ENCODE measurements at places on chromosomes 16 and 17.
A peak's percentile ranks its signal among the peaks of the same experiment; 100 is the strongest.

- no peak for DNase-seq
These were observed 2.5 kb downstream of the SLC12A4 start for GRCh38 chr16:67965668-67966548.

GRCh38 chr16:31367853-31368252, 12.9 kb downstream of the ITGAX start:
- DNase-seq: no peak

DNA sequence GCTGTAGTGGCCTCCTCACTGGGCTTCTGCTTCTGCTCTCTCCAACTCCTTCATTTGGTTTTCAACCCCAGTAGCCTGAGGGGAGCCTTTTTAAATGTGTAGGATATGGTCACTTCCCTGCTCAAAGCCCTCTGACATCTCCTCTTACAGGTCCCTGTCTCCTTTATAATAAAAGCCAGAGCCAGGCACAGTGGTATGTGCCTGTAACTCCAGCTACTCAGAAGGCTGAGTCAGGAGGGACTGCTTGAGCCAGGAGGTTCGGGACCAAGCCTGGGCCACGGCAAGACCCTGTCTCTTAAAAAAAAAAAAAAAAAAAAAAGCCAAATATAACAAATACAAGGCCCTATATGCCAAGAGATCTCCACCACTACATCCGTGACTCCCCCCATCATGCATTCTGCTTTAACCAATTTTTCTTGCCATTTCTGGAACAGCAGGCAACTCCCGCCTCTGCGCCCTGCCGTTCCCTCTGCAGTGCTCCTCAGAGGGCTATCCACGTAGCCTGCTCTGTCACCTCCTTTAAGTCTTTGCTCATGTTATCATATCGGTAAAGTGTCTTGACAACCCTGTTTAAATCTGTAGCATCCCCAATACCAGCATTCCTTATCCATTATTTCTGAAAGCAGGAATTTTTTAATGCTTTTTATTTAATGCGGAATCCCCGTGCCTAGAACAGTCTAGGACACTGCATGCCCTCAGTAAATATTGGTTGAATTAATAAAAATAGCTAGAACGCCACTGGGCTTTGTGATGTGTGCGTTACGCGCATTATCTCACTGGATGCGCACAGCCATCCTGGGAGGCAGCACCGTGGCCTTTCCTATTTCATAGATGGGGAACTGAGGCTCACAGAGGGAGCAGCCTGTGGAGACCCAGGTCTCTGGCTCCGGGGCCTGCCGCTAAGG, 9.5 kb downstream of the ZNF771 start:
- DNase-seq: no peak

GRCh38 chr16:85637808-85638647, 24.9 kb downstream of the GSE1 start:
- no peak for DNase-seq

DNA sequence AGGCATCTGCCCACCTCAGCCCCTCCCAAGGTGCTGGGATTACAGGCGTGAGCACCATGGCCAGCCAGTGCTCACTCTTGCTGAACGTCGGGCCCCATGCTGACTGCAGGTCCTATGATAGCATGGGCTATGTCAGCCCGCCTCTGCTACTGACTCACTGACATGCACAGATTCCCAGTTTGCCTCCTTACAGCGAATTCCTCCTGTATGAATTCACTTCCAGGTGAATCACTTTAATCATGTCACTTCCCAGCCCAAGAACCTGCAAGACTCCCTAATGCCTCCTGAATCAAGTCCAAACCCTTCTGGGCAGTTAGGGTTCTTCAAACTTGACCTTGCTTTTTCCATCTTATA, 16.1 kb upstream of the UBTF start:
- no peak for DNase-seq

DNA sequence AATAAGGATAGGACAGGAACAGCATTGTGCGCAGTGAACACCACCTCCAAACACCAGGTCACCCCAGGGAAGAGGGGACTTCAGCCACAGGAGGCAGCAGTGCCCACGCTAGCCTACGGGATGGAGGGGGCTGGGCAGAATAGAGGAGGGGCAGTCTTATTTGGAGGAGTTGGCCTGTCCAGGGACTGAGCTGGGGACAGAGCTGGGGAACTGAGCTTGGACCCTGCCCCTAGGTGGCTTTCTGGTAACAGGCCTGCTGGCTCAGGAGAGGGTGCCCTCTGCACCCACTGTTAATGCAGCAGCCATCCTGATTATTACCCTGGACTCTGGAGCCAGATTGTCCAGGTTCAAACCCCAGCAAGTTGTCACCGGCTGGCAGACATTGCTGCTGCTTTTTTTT, 9.3 kb downstream of the CCDC102A start:
- DNase-seq: no peak

GRCh38 chr16:13543850-13544249, 376.1 kb upstream of the ERCC4 start:
- no peak for DNase-seq

DNA sequence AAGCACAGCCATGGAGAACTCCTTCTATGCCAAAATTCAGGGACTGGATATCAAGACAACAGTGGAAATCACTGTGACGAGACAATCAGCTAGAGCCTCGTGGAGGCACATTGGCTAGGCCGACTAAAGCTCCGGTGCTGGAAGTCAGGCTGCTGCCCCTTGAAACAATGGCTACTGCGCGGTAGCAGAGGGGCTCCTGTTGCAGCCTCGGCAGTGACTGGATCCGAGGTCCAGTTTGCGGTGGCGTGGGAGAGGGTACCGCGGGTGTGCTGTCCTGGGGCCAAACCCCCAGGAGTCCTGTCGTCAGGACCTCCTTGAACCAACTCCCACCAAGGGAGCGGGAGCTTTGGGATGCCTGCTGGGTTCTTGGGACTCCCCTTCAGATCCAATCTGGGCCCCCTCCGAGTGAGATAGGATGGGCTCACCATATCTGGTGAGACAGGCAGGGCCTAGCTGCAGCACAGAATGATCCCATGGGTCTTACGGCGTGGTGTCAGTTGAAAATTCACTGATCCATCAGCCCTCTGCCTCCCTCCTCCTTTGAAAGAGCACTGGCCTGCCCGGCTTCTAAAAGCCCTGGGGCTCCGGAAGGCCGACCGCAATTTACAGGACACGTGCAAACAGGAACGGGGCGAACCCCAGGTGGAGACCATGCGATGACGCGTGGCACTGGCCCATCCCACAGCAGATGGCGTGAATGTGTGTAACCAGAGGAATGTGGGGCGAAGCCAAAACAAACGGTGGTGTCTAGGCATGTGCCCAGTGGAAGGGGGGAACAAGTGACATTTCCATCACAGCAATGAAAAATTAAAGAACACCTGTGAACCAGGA, 15.8 kb upstream of the KCNJ18 start:
- DNase-seq: peak; percentile 57

- DNase-seq: no peak
These were observed 1.2 kb upstream of the MPRIP start for GRCh38 chr17:17041018-17041521.

DNA sequence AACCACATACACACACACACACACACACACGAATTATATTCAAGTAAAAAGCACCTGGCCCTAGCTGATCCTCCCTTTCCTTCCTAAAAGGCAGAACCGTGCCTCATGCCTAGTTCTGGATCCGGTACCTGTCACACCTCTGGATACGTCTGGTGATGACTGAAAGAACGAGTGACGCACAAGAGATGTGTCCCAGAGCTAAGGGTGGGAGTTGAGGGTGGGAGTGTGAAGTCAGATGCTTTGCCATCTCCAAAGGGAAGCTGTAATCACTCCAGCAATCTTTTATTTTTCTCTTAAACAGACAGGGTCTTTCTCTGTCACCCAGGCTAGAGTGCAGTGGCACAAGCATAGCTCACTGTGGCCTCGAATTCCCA, 26.5 kb upstream of the GSG1L start:
- DNase-seq: no peak

GRCh38 chr17:46977750-46978488, 1.1 kb downstream of the RPRML start:
- DNase-seq: no peak

GRCh38 chr16:22347100-22347820, 27.2 kb downstream of the CDR2 start:
- no peak for DNase-seq

DNA sequence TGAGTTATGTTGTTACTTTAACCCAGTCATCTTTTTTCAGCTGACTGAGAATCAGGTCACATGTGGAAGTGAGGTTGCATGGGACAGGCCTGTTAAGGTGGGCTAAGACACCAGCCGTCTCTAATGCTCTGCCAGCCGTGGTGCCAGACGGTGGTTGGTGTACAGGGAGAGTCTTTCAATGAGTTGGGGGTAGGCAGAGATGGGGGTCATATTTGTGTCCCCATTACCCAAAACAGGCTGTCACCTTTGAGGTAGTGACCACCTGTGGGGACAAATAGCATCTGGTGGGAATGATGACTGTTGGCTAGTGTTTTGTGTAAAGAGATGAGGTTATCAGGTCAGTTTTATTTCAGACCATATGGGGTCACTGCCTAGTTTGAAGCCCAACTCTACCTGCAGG, 1.8 kb downstream of the RPL38 start:
- no peak for DNase-seq

GRCh38 chr16:88994695-88995094, 17.7 kb upstream of the CBFA2T3 start:
- DNase-seq: no peak

- DNase-seq: no peak
These were observed 6.7 kb downstream of the ARL16 start for GRCh38 chr17:81676906-81677305.

DNA sequence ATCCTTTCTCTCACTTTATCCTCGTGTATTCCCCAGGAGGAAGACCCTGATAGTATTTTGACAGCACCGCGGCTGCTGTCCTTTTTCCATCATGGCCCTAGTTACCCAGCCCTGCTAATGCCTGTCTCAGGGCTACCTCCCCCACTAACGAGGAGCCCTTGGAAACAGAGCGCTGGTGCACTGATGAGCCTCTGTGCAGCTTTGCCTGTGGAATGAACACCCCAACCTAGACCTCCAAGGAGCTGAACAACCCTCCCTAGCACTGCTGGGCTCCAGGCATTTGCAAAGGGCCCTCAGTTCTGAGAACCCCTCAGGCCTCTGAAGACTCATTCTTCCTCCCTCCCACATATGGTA, 23.3 kb upstream of the CCL1 start:
- DNase-seq: no peak

- DNase-seq: no peak
These were observed 36.3 kb downstream of the PLXDC1 start for GRCh38 chr17:39115135-39115534.

GRCh38 chr16:19437280-19437679, 19.6 kb downstream of the TMC5 start:
- no peak for DNase-seq

DNA sequence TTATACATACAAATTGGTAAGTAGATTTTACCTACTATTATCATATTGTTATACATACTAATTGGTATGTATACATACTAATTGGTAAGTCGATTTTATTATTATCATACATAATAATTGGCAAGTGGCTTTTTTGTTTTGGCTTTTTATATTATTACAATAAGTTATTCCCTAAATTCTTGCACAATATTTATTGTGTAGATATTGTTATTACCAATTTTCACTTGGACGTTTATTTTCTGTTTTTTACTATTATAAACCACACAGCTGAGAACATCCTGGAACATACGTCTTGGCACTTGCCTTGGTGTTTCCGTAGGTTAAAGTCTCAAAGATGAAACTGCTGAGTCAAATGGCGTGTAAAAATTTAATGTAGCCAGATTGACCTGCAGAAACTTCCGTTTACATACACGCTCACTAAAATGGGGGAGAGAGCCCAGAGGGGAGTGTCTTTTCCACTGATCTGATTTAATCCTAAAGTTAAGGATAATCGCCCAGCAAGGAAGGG, 18.9 kb downstream of the GNGT2 start:
- no peak for DNase-seq

DNA sequence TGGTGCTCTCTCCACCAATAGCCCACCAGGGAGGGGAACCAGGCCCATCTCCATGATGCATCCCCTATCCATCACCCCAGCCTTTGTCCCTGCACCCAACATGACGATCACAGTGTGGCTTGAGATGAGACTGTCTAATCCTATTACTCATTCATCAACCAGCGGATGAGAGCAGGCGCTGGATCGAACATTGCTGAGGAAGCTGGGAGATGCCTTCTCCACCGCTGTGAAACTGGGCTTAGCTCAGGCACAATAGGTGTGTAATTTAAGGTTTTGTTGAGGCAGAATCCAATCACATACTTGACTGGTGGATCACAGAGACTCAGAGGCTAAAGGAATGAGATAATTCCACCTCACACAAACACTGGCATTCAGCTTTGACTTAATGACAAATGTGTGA, 64.6 kb upstream of the IRX3 start:
- DNase-seq: no peak

DNA sequence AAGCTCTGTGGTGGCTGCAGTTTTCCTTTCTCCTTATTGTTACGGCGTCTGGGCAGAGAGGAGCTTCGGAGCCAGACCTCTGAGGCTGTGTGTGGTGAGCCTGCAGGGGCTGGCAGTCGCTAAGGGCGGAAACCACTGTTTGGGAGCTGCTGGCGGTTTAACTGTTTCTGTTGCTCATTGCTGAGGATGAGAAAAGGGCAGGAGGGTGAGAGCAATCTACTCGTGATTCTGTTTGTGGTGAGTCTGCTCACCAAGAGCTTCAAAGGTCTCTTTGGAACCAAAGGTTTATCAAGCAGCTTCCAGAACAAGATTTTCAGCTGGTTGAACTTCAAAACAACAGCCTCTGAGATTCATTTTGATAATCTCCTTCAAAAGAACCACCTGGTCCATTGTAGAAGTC, 143.9 kb downstream of the ANKFN1 start:
- DNase-seq: no peak

- no peak for DNase-seq
These were observed 28.7 kb downstream of the ARHGAP27 start for GRCh38 chr17:45403906-45404490.

GRCh38 chr16:27776556-27777225, 226.7 kb downstream of the KATNIP start:
- DNase-seq: no peak

GRCh38 chr16:79101491-79101890, 499.0 kb downstream of the MAF start:
- DNase-seq: no peak

GRCh38 chr17:59381716-59382570, 50.5 kb downstream of the YPEL2 start:
- no peak for DNase-seq

GRCh38 chr16:11356573-11357331, 11.5 kb downstream of the RMI2 start:
- no peak for DNase-seq

DNA sequence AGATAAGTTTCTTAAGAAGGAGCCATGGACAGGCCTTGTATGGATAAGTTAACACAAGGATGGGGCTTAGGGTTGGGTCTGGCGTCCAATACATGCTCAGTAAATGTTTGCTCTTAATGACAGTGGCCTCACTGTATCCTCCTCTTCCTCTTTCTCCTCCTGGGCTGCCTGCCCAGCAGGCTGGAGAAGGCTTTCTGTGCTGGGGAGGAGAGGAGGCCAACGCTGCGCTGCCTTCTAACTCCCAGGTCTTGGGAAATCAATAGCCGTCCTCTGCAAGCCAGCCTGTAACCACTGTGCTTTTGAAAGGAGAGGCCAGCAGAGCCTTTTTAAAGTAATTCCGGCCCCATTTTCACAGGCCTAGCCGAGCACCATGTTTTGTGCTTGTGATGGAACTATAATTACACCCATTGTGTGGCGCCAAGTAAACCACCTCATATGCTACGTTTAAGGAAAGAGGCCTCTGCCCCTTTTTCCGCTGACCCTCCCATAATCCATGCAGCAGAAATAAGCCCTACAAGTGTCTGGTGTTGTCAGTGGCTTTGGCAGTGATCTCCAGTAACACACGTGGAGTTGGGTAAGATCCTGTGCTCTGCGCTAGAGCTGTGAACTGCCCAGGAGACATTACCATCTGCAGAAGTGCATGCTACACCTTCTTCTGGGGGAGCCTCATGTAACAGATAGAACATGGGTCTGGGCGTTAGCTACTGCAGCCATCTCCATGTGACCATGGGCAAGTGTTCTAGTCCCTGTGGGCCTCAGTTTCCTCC, 368.2 kb downstream of the SNX29 start:
- no peak for DNase-seq
